Astrocyte of the spinal cord (primary cell): ENCODE measurements at places on chromosomes 4 and X.

- no peak for DNase-seq
Observed at GRCh38 chr4:48024522-48024921, 8.0 kb downstream of the NIPAL1 start.

DNA sequence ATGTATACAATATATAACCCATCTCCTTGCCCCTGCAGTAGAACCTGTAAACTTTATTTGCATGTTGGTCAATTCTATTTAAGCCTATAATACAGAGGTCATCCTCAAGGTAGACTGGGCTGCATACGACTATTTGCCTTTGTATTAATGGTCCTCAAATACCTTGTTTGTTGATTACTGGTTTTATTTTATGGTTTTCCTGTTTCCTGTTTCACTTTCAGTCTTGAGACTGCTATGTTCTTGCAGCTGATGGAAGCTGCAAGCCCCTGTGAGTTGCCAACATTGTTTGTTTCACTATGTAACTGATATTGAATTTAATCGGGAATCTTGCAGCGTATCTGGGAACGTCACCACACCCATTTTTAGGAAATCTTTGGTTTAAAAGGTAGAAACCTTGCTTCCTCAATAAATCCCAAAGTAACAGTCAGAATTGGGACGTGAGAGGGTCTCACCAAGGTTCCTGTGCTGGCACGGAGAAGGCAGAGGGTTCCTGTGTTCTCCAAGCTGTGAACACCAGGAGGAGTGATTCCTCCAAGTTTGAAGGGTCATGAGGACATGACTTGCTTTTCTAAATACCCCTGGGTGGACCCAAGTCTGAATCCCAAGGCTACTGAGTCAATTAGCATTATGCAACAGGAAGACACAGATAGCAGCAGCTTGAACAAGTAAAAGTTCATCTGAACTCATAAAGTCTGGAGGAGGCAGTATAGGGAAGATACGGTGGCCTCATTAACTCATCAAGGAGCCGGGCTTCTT, 110.6 kb upstream of the PNPLA4 start:
- DNase-seq = no peak

DNA sequence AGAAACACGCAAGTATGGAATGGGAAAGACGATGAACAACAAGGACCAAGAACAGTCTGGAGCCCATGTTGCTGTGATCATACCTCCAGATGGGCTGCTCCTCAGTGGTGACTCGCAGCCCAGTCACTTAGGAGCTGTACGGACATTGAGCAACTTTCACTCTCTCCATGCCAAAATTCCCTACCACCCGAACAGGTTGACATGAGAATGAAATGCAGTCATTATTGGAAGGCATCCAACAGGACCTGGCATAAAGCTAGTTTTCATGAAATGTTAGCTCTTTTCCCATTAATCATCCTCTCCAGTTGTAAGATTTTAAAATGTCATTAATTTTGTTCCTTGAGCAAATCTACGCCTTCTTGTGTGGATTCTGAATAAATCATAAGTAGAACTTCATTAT, 82.7 kb upstream of the GPM6B start:
- DNase-seq = peak; percentile 67

- no peak for DNase-seq
Observed at GRCh38 chrX:17654116-17654515, 83.2 kb upstream of the SCML1 start.

- DNase-seq = no peak
Observed at GRCh38 chr4:110988722-110989121, 365.8 kb upstream of the PITX2 start.

GRCh38 chr4:22906045-22906444, 213.3 kb downstream of the GBA3 start:
- DNase-seq = no peak

DNA sequence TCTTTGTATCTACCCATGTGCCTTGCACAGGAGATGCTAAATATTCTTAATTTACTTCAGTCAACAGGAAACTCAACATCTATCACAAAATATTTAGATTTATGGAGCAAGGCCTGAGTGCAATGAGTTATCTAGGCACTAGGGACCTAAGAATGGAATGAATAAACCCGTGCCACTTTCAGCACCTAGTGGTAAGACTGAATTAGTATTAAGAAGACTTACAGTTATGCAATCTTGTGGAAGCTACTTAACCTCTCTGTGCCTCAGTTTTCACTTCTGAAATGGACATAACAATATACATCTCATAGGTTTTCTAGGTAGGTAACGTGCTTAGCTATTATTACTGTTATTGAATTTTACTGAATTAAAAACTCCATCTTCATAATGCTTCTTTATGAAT, 144.6 kb upstream of the MAP3K15 start:
- no peak for DNase-seq

DNA sequence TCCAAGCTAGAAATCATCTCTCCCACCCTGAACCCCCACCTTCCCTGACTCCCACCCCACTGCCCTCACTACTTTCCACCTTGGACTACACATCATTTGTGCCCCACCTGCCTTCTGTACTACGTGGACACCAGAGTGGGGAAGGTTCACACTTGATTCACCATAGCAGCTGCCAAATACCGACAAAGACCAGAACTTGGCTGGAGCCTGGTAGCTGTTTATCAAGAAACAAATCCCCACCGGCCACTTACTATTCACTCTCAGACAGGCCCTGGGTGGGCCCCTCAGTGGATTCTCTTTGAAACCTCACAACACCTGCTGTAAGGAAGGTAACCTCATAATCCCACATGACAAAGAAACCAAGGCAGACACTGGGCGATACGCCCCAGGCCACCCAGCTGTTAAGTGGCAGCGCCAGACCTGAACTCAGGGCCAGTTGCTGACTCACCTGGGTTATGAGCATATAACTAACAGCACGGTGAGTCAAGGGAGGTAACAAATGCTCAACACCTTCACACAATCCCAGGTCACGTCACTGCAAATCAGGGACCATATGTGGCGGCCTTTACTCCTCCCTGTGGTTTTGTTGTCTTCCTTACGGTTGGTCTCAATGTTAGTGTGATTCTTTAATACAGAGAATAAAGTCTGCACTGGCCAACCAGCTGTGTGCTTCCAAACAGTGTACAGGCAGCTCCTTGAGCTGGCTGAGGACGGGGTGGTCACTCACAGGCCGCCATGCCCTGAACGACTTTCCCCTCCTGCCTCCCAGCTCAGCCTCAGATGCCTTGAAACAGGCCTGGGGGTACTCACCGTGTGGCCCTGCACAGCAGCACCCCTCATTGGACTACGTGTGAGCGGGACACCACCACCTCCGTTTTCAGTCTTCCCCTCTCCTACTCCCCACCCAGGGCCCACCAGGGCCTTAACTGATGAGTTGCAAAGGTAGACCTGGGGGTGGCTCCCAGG, 7.5 kb downstream of the WDR1 start:
- DNase-seq = no peak

DNA sequence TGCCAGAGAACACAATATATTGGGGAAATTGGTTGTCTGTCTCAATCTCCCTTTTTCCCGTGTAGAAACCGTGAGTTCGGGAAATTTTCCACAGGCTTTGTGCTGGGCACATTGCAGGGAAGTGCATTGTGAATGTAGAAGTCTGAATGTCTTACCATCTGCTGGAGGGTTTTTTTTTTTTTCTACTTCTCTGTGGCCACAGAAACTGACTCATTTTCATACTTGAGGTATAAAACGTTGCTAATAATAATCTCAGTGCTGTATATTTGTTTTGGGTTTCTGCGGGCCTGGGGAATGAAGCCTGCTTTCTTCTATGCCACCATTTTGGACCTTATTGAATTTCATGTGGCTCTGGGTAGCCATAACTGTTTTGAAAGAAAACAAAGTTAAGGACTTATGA, 1001.2 kb downstream of the STIM2 start:
- peak; percentile 66 for DNase-seq

- DNase-seq = peak; percentile 99
Observed at GRCh38 chr4:82284858-82285805, 88.7 kb downstream of the HNRNPD start.

DNA sequence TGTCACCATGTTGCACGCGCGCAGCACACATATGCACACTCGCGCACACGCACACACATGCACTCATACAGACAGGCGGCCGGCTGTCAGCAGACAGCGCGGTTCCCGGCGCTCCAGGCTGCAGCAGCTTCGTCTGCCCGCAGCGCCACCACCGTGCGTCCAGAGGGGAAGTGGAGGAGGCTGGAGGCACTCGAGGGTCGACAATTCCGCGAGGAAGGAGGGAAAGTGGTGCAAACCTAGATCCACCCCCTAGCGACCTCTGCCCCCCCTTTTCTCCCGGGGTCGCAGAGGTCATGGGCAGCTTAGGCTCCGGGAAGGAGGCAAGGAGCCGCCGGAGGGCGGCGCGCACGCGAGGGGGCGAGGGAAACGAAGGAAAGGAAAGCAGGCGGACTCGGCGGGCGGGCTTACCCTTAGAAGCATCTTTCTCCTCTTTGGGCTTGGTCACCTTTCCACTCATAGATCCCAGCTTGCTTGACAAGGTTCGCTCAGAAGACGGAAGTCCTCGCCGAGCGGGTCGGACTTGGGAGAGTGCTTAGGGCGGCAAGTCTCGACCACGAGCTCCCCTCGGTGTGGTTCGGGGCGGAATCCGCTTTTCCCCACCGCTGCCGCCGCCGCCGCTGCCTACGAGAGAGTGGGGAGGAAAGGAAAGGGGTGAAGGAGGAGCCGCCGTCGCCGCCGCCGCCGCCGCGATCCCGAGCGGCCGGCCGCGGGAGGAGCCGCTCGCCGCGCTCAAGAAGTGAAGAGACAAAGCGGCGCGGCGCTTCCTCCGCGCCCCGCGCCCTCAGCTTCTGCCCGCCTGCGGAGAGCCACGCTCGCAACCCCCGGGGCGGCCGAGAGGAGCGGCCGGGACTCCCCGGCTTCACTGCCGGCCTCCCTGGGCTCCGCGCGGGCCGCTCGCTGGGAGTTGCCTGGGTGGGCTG, 326.6 kb upstream of the F9 start:
- DNase-seq = no peak

DNA sequence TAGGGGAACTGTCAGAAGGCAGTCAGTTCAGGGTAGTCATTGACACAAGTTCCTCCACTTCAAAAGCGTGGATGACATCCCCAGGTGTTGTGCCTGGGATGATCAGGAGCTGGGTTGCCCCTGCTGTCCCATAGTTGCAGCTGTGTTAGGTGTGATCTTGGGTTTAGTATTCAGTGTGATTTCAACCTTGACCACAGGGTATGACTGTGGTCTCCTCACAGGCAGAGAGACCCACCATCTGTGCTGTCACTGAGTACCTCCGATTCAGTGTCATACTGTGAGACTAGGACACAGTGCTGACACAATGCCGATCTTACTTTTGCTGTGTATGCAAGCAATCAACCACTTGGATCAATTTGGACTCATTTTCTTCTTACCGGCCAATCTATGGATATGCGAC, 25.2 kb downstream of the FOXR2 start:
- DNase-seq = no peak

DNA sequence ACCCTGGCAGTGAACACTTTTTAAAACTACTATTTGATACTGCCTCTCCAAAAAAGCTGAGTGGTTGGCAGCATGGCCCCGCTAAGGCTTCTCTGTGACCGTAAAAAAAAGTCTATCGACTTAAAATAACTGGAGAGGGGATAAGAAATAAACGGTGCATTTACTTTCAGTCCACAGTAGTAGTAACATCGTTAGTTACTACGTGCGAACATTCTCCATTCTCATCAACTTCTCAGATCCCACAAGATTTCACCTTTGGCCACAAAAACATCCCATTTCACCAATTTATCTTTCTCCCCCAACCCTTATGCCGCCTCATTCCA, 524 bp upstream of the EXOSC9 start:
- DNase-seq = no peak

DNA sequence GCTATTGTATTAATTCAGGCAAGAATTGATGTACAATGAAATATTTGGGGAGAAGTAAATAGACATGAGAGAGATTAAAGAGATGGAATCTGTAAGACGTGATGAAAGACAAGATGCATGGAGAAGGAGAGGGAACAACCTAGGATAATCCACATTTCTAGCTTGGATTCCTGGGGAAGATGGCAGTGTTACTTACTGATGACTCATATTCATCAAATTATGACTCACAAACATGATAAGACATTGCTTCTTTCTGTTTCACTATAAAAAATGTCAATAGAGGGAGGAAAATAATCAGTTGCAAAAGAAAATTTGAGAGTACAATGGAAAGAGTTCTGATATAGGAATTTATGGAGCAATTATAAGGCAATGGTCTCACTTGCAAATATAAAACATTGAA, 104.1 kb upstream of the BMP3 start:
- DNase-seq = peak; percentile 8

DNA sequence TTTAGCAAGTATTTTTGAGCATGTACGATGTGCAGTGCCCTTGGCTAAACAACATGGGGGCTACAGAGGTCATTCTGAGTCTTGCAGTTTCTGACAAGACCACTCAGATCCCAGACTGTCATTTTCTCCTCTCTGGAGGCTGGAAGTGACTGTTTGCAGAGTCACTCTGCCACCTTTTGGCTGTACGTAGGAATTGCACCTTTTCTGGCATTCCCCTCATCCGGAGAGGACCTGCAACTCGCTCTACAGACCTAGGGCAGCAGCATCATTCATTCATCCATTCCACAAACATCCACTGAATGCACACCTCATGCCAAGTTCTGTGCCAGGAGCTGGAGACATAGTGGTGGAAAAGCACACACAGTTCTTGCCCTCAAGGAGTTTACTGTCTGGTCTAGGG, 160.4 kb upstream of the GPR101 start:
- peak; percentile 27 for DNase-seq

GRCh38 chrX:111283446-111283845, 13.2 kb upstream of the CAPN6 start:
- DNase-seq = no peak

- DNase-seq = no peak
Observed at GRCh38 chr4:68615699-68616422, 39.7 kb upstream of the UGT2B17 start.

DNA sequence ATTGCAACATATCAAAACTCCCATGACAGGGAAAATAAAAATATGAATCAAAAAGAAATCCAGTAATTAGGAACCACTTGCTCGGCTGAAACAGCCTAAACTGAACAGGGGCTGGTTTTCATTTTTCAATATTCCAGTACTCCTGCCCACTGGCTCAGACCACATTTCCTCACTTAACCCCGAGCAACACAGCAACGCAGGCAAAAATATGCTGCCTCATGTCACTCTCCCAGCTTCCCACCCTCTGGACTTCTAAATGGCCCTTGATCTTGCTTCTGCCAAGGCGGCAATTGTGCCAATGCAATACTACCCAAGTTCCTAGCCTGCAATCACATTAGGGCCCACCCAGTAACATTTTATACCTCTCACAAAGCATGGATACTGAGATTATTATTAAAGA, 30.6 kb downstream of the USP46 start:
- DNase-seq = no peak

DNA sequence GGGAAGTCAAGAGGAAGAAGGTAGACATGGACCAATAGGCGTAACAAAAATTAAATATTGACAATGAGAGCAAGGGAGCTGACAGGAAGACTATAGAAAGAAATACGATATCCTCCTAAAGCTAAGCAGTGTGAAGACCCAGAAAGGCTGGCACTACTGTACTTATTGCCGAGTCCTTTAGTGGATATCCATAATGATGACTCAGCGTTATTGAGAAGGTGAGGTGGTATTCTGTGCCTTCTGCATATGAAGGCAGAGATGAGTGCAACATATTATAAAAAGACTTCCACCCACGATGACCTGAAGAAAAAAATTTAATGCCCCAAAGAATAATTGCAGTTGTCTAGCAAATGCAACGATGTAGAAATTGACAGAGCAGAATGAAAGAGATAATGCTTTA, 13.0 kb upstream of the MCF2 start:
- DNase-seq = no peak
